Left forelimb (tissue), 1 donor: ENCODE measurements at places on chromosomes 3 and 15.

- no peak for DNase-seq
Observed at GRCh38 chr3:168877899-168878298, 782.2 kb upstream of the GOLIM4 start.

DNA sequence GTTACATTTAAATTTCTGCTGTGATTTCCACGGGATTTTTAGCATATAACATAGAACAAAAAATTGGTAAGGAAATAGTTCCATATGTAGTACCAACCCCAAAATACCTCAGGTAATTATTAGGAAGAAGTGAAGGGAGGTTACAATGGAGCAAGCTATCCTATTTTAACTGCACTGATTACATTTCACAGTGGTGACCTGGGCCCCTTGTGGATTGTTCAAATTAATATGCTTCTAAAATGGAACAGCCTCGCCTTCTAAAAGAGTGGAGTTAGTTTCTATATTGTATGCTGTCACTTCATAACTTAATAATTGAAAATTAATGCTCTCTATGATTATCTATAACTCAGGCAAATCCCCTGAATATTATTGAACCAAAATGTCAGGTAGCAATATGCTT, 651.7 kb upstream of the GBE1 start:
- DNase-seq = no peak

DNA sequence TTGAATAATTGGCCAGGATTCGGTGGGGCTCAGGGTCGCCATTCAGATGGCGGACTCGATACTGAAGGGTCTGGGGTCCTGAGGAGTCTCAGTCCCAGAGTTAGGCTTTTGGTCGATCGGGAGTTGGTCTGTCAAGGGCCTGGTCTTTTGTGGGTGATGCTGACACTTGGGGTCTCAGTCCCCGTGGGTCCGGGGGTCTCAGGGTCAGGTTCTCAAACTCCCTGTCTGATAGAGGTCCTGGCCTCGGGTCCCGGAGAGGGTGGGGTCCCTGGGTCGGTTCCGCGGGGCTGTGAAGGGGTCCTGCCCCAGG, 467 bp downstream of the NCKIPSD start:
- no peak for DNase-seq

DNA sequence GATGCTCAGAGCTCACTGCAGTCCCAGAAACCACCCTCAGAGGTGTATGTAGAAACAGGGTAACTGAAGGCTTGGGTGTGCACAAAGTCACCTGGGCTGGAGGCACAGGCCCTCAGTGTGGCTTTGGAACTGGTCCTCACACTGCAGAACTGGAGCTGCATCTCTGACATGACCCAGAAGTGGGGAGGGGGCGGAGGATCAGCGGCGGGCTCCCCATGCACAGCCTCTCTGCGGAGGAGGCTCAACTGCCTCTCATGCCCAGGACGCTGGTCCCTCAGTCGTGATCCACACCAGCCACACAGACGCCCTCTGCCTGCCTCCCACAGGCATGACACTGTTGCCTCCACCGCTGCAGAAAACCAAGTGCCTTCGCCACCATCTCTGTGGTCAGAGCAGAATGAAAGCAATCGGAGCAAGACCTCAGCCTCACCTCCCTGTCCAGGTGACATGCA, 73.7 kb downstream of the TM2D3 start:
- DNase-seq = no peak

DNA sequence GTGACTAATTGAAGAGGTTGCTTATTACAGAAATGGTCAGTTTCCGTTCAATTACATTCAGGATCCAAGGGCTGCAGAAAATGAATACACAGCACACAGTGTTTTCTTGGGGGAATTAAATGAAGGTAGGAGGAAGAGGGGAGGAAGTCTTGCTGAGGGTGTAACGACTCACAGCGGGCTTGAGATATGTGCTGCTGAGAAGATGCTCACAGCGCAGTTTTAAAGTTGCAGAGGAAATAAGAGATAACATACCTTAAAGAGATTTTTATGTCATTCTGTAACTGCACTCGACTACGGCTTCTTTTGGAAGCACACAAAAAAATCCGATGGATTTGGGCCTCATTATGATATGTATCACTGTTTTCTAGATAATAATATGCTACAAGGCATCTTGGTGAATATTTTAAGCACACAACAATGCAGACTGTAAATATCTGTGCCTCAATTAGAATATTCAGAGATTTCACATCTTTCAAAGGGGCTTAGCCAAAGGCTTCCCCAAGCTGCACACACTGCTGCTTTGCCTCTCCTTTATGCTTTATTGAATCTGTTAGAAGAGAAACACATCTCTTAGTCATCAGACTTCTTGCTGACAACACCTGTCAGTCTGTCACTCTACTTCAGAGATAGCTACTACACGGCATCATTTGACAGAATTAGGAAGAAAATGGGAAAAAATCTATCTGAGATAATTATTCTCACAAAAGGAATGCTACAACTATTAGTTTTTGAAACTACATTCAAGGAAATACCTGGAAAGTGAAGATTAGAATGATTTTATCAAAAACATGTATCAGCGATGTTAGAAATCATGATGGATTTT, 773.2 kb downstream of the OTOL1 start:
- DNase-seq = no peak

- DNase-seq = no peak
Observed at GRCh38 chr15:63189941-63190768, 749 bp downstream of the RAB8B start.

DNA sequence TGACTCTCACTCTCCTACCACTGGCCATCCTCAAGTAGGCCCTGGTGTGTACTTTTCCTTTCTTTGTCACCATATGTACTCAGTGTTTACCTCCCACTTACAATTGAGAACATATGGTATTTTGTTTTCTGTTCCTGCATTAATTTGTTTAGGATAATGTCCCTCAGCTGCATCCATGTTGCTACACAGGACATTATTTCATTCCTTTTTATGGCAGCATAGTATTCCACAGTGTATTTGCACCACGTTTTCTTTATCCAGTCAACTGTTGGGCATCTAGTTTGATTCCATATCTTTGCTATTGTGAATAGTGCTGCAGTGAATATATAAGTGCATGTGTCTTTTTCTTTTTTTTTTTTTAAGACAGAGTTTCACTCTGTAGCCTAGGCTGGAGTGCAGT, 126.2 kb downstream of the GALK2 start:
- DNase-seq = no peak

GRCh38 chr3:64911138-64911537, 223.3 kb upstream of the ADAMTS9 start:
- no peak for DNase-seq

GRCh38 chr15:100114571-100114970, 227.2 kb downstream of the ADAMTS17 start:
- no peak for DNase-seq

GRCh38 chr3:4320096-4320911, 17.1 kb downstream of the SETMAR start:
- no peak for DNase-seq

- no peak for DNase-seq
Observed at GRCh38 chr3:6142707-6143106, 718.2 kb upstream of the GRM7 start.

DNA sequence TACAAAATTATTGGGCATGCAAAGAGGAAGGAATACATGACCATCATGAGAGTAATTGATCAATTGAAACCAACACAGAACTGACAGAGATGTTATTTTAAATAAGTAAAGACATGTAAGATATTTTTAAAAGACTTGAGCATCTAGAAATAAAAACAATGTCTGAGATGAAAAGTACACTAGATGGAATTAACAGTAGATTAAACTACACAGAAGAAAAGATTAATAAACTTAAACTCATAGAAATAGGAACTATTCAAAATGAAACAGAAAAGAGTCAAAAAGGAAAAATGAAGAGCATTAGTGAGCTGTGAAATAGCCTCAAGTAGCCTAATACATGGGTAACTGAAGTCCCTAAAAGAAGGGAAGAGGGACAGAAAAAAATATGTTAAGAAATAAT, 8.5 kb upstream of the ARF4 start:
- no peak for DNase-seq

- no peak for DNase-seq
Observed at GRCh38 chr3:63538919-63539318, 113.6 kb upstream of the SNTN start.

GRCh38 chr3:187025254-187025655, 94.9 kb downstream of the ST6GAL1 start:
- DNase-seq = no peak

DNA sequence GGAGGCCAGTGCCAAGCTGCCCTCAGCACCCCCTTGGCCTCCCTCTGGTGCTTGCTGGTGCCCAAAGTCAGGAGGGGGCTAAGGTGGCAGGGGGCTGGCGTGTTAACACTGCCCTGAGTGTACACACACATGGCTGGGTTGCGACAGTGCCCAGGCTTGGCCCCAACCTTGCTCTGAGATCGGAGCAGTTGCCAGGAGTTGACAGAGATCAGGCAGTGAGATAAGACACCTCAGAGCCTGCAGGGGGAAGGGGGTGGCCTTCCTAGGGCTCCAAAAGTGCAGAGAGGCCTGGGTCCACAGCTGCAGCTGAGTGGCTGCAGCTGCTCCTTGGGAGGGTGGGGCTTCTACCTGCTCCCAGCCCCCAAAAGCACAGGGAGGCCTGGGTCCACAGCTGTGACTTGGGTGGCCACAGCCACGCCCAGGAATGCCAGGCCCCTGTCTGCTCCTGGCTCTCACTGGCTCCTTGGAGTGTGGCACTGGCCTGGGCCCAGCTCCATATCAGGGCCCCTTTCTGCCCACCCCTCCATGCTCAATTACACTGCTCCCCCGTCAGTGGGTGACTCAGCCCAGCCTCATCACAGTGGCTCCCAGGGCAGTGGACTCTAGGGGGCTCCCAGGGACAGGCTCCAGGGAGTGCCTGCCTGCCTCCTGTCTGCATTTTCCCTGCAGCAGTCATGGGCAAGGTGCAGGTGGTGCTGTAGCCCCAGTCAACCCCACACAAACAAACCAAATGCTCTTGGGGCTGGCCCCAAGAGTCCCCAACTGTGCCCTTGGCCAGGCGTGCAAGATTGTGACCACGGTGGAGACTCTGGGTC, 56.4 kb upstream of the C15orf39 start:
- no peak for DNase-seq

DNA sequence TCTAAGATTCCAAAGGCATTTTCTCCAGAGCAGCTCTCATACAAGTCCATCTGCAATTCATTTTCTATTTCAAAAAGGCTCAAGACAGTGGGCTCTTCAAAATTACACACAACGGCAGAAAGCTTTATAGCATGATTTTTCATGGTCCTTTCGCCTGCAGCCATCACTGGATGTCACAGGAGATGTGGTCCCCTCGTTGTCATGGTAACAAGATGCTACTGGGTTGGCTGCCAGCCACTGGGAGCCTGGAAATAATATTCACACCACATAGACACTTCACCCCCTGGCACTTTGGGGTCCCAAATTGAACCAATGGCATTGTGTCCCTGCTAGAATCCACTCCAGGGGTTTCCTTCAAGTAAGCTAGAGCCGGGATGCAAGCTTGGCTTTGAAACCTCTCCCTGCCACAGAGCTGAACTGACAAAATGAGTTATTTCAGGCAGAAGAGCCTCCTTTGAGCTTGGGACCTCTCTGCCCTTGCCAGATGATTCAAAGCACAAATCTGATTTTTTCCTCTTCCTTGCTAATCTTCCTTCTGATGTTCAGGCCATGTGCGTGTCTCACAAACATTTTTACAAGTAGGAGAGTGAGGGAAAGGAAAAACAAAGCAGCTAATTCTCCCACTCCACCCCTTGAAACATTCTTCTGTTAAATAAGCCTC, 512.6 kb upstream of the ADAMTS9 start:
- no peak for DNase-seq

GRCh38 chr15:49229922-49230321, 59.9 kb downstream of the GALK2 start:
- no peak for DNase-seq

DNA sequence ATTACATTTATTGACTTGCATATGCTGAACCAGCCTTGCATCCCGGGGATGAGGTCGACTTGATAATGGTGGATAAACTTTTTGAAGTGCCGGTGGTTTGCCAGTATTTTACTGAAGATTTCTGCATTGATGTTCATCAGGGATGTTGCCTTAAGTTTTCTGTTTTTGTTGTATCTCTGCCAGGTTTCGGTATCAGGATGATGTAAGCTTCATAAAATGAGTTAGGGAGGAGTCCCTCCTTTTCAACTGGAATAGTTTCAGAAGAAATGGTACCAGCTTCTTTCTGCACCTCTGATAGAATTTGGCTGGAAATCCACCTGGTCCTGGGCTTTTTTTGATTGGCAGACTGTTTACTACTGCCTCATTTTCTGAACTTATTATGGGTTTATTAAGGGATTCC, 250.8 kb downstream of the TBC1D5 start:
- no peak for DNase-seq

- DNase-seq = no peak
Observed at GRCh38 chr3:51934991-51935885, 6.5 kb downstream of the RRP9 start.

DNA sequence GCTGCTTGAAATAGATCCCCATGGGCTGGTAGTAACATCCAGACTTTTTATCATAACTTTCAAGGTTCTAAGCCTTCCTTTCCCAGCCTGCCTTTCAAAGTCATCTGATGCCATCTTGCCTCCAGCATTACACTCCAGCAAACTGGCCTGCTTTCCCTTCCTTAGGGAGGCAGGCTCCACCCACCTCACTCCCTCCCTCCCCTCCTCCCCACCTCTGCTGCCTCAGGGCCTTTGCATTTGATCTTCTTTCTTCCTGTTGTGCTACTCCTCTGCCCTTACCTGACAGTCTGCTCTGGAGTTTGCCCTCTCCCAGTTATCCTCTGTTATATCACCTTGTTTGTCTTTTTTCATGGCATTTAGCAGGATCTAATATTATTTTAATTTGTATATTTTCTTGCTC, 319.5 kb downstream of the KCNH8 start:
- no peak for DNase-seq

DNA sequence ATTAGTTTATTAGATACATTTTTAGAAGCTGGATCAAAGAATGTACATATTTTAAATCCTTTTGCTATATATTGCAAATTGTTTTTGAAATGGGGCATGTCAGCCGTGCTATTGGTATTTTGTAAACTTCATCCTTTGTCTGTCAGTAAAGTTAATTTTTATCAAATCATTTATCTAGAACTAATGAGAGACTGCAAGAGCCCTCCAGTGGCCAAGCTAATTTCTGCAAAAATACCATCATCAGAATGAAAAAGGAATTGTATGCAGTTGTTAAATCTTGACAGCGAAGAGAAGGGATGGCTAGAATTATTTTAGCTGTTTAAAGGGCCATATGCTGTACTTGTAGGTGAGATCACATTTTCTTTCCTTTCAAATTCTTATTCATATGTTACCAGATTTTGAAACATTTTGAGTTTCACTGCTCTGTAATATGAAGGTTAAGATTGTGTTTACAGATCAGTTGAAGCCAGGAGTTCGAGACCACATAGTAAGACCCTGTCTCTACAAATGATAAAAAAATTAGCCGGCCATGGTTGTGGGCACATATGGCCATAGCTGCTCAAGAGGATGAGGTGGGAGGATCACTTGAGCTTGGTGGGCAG, 8.1 kb upstream of the CLDN11 start:
- no peak for DNase-seq

- DNase-seq = peak; percentile 76
Observed at GRCh38 chr15:98547741-98548138, 100.6 kb upstream of the IGF1R start.

DNA sequence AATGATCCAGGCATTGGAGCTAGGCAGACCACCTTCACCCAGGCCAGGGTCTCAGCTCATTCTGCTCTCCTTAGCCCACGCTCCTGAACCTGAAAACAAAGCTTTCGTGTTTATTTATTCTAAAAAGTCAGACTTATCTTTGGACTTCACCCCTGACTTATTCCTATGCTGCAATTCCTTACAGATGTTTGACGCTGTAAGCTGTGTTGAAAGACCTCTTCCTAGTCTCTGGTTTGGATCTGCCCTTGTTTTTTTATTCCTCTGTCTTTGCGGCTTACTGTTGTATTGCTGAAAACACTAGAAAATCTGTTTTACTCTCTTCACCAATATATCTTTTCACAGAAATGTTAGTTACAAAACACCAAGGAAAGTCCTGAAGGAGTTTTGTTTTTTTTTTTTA, 40.5 kb upstream of the LDHAL6B start:
- DNase-seq = no peak
